Spinal cord (tissue), 10 donors: ENCODE measurements at places on chromosomes 11 and 22. TPM values are rescaled to one million over a fixed set of nuclear protein-coding genes. Genes with fewer than 3 reads are reported as not detected.
A peak's percentile ranks its signal among the peaks of the same experiment; 100 is the strongest.

KIF18A gene
- total RNA-seq: 4.7 TPM

NLRP14 gene
- total RNA-seq: 1.2 TPM

TBC1D22A gene
- total RNA-seq: 10.0 TPM

MRGPRF gene
- 28.6 TPM for total RNA-seq

ACER3 gene
- total RNA-seq: 48.3 TPM

TMEM25 gene
- 20.9 TPM for total RNA-seq

HTR3B gene
- total RNA-seq: not detected

XKR3 gene
- total RNA-seq: 0.10 TPM

GRCh38 chr11:96219981-96220623, 122.9 kb downstream of the MAML2 start:
- DNase-seq: no peak

GRCh38 chr11:126925321-126926093, 75.1 kb downstream of the KIRREL3 start:
- DNase-seq: no peak

DNA sequence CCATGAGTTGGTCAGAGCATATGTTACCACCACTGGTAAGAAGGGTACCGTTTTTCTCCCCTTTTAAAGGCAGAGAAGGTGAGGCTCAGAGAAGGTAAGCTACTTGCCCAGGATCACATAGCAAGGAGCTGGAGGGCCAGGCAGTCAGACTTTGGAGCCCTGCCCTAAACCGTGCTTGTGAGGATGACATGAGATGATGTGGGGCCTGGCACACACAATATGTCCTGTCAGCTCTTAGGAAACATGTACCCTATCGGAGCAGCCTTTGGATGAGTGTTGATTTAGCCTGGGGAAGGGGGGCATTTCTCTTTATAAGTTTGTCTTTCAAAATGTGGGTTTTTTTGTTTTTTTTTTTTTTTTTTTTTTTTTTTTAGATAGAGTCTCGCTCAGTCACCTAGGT, 100.5 kb upstream of the CRYBB3 start:
- no peak for DNase-seq

DNA sequence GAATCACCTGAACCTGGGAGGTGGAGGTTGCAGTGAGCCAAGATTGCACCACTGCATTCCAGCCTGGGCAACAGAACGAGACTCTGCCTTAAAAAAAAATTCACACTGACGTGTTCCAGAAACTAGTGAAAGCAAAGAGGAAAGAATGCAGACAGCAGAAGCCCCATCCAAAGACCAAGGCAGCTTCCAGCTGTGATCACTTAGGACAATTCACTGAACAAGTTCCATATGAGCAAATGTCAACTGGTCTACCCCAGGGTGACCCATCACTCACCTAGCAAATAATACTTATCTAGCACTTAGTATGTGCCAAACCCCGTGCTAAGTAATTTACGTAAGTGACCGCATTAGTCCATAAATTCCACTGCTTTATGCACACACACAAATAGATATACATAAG, 138.9 kb downstream of the LARGE1 start:
- DNase-seq: no peak

- DNase-seq: peak; percentile 14
Observed at GRCh38 chr11:99098258-99098657, 77.5 kb downstream of the CNTN5 start.

- peak; percentile 12 for DNase-seq
Observed at GRCh38 chr11:126231725-126232459, 20.3 kb downstream of the FAM118B start.

DNA sequence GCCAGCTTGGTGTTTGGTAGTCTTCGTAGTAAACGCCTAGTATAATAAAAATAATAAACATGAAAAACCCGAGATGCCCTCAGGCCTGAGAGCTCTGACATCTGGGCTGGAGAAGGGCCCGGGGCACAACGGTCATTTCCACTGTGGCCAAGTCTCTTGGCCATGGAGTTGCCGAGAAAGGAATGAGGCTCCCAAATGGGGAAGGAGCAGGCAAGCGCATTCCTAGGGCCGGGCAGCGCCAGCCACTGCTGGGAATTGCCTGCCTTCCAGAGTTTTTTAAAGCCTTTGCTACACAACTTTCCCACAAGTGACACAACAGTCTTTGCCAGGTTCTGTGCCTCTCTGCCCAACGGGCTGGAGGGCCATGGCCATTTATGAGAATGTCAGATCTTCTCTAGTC, 103.4 kb downstream of the NAV2 start:
- DNase-seq: no peak

- no peak for DNase-seq
Observed at GRCh38 chr11:86610559-86611341, 61.7 kb downstream of the ME3 start.

GRCh38 chr11:61830237-61831105, 2.4 kb downstream of the FADS2 start:
- DNase-seq: no peak

GRCh38 chr22:19395276-19395675, 36.3 kb downstream of the HIRA start:
- DNase-seq: no peak

DNA sequence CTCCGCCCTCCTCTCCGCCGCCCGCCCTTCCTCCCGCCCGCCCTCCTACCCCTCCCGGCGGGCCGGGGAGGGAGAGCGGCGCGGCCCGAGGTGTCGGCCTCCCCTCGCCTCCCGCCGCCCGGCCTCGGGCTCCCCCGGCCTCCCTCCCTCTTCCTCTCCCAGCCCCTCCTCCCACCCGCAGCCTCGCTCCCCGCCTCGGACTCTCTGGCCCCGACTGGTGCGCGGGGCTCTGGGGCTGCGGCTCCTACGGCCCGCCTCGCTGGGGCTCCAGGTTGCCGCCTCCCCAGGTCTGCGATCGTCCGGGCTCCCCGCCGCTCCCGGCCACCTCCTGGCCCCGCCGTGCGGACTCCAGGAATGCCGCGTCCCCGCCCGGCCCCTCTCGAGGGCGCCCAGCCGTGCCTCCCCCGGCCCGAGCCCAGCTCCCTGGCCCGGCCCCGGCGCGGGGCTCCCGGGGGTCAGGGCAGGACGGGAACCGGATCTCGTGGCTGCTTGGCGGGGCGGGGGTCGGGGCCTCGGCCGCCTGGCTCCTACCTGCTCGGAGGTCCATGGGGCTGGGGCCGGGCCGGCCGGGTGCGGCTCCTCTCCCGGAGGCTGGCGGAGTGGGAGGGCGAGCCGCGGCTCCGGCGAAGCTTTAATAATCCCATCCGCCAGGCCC, at the start of gene CLCF1:
CLCF1 (minus strand) TSS at position 606 of the 655 bp plus-strand sequence; CDS start at position 547, 59 bp downstream.
- DNase-seq: no peak

DNA sequence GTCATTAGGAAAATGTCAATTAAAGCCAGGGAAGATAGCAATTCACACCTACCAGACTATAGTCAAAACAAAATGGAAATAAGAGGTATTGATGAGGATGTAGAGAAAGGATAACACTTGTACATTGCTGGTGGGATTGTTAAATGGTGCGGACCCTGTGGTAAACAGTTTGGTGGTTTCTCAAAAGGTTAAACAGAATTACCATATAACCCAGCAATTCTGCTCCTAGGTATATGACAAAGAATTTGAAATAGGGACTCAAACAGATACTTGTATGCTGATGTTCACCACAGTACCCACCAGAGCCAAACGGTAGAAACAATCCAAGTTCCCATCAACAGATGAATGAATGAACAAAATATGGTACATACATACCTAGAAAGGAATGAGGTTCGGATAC, 33.0 kb upstream of the TOP3B start:
- no peak for DNase-seq

GRCh38 chr22:37019309-37020191, at the start of the genes MPST and TST:
Gene MPST, plus strand, starts transcription at chr22:37019742. Its CDS starts 95 bp downstream, at chr22:37019837.
Gene TST, minus strand, starts transcription at chr22:37019447. Its CDS starts 715 bp downstream, at chr22:37018732.
- peak; percentile 78 for DNase-seq

DNA sequence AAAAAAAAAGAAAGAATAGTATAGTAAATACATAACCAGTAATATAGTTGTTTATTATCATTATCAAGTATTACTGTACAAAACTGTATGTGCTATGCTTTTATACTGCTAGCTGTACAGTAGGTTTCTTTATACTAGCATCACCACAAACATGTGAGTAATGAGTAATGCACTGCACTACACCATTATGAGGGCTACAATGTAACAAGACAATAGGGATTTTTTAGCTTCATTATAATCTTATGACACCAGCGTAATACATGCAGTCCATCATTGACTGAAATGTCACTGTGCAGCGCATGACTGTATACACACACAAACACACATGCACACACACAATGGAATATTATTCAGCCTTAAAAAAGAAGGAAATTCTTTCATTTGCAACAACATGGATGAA, 111.5 kb upstream of the ZBED5 start:
- DNase-seq: no peak

DNA sequence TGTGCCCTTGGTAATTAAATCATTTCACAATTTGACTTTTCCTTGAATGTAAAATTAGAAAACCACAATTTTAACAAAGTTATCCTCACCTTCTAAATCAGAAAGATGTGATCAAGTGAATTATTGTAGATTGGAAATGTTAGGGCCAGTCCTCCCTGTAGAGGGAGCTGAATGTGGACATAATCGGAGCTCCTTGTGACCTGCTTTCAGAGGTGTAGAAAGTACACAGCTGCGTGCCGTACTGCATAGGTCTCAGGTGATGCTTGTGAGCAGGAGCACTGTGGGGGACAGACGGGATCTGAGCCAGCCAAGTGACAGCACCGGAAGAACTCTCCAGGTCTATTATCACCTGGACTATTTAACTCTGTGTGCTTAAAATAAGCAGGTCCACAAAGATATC, 338.0 kb downstream of the AASDHPPT start:
- no peak for DNase-seq

- no peak for DNase-seq
Observed at GRCh38 chr11:133903875-133904817, 52.6 kb downstream of the IGSF9B start.

GRCh38 chr22:45612940-45613339, 58.7 kb upstream of the ATXN10 start:
- no peak for DNase-seq

GRCh38 chr11:71372693-71373657, 75.2 kb downstream of the DHCR7 start:
- peak; percentile 85 for DNase-seq

DNA sequence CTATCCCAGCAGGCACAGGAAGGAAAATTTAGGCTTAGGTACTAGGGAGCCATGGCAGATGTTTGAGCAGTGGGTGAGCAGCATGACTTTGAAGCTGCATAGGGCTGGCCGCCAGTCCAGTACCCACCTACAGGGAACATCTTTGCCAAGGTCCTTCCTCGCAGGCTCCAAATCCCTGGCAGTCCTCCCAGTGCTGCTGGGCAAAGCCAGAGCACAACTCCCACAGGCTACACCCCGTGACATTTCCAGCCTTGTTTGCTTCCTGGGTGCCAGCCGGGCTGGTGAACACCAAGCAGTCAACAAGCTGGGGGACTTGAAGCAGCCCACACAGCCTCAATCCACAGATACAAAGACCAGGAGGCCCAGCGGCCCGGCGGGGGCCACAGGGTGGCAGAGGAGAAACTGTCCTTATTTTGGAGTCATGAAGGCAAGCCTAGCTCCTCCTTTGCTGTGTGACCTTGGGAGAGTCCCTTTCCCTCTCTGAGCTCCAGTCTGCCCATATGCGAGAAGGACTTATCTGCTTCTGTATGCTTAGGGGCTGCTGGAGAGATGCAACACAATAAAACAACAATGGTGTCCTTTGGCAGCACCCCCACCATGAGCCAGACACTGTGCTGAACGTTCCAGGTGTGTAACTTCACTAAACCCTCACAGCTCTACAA, 28.0 kb downstream of the TPST2 start:
- DNase-seq: no peak

GRCh38 chr11:87266751-87267150, 229.0 kb downstream of the TMEM135 start:
- DNase-seq: no peak

DNA sequence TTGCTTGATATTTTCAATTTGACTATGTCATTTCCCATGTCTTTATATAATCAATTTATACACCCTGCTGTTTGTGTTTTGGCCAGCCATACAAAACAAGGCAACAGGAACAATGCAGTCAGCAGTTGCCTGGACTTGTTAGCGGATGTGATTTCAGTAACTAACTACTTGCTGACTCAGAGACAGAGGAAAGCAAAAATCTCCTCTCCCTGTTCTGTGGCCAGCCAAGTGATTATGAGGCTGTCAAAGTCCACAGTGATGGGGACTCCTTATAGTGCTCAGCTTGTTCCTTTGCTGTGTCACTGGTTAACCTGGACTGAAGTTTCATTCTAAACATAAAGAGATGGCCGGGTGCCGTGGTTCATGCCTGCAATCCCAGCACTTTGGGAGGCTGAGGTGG, 32.6 kb upstream of the APLP2 start:
- no peak for DNase-seq

DNA sequence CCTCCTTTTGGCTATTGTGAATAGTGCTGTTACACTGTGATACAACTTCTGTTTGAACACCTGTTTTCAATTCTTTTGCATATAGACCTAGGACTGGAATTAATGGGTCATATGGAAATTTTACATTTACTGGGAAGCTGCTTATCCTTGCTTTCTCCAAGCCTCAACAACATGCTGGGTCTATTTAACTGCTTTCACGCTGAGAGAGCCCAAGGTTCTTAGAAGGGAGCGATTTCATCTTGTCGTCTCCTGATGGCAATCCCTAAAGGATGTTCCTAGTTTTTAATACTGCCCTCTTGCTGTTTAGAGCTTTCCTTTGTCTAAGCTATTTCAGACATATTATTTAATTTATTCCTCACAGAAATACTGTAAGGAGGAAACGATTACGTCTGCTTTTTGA, 15.5 kb downstream of the IRAG1 start:
- no peak for DNase-seq

GRCh38 chr11:65501472-65502273, 2.8 kb downstream of the MALAT1 start:
- DNase-seq: no peak

DNA sequence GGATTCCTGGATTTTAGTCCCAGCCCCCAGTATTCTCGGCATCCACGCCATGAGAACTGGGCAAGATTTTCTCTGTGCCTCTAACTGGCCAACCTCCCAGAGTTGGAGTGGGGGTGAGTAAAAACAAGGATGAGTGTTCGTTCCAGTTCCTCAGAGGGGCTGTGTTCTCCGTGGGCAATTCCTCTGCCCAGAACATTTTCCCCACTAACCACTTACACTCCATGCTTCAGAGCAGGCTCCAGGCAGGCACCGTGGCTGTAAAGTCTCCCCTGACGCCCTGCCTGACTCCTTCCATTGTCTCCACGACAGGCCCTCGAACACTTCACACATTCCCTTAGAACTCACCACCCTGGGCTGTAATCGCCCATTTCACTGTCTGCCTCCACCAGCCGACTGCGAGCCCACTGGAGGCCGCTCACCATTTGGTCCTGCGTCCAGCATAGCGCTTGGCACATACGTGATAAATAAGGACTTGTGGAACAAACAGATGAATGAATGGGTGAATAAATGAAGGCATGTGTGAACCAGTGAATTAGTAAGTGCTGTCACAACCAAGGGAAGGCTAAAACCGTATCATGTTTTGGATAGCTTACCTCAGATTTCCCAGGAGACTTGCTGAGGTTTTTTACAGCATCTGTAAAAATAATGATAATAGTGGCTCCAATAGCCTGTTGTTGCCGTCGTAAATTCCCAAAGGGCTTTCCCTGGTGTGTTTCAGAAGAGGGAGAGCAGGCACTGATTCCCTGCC, 6.1 kb downstream of the APLNR start:
- peak; percentile 63 for DNase-seq

DNA sequence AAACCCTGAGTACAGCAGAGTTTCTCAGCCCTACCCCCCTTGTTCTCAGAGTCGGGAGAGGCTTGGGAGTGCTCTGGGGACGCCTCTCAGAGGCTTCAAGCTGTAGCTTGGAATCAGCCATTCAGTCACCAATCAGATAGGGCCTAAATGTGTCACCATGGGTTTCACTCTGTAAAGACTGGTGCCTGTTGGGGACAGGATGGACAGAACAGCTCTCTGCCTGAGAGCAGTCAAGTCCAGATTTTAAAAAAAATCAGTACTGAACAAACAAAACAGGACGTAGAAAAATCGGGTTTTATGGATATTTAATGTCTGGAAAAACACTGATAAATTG, 1.3 kb downstream of the FADD start:
- no peak for DNase-seq
